Myocyte (in vitro differentiated cells): ENCODE measurements at places on chromosomes 1 and 21. TPM values are rescaled to one million over a fixed set of nuclear protein-coding genes. Genes with fewer than 3 reads are reported as not detected.
A peak's percentile ranks its signal among the peaks of the same experiment; 100 is the strongest.

GRCh38 chr1:40394491-40395172 lies 21.1 kb downstream of the SMAP2 start:
- DNase-seq: no peak

DNA sequence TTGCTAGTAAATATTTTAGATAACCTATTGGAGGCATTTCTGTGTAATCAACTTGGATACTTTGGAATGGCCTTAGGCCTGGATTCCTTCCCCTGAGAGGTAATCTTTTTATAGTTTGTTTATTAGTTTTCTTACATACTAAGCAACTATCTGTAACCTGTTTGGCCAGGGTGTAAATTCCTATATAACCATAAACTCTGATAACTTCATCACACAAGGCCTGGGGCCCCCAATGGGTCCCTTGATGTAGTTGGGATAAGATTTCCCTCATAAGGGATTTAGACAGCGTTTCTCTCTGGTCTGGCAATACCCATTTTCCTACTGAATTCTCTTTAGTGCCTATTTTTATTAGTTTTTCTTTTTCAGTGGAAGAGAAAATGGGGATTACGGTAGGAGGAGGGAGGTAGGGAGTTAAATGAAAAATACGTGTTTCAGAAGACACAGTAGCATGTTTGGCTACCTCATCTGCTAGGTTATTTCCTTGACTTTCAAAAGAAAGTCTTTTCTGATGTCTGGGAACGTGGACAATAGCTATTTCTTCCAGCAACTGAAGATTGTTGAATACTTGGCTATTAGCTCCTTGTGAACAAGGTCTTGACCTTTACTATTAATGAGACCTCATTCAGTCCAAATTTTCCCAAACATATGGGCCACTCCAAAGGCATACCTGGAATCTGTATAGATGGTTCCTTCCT lies 7.4 kb upstream of the AADACL3 start:
- no peak for DNase-seq

GRCh38 chr21:43279578-43279894 lies 110.7 kb downstream of the CRYAA start:
- DNase-seq: no peak

DNA sequence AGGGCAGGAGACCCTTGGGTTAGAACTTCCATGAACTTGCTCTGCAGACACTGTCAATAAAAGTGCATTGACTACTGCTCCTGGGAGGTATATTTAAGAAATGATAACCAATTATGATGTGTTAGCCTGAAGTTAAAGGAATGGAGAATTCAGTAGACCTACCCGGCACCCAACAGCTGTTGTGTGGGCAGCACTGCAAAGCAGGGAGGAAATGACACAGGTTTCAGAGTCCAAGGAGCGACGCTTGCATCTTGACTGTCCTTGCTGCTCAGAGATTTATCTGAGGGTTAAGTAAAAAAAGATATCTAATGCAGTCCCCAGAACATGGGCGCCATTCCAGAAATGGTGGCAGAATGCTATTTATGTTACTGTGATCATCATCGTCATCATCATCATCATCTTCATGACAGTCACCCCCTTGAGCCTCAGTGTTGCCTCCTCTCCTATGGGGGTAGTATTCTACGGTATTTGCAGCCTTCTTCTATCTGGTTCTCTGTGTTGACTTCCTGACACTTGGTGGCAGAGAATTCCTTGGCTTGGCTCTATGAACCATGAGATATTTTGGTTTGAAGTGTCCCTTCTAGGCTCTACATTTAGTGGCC lies 225.9 kb downstream of the KAZN start:
- DNase-seq: no peak

GRCh38 chr1:70718086-70718630 lies 307.1 kb downstream of the CTH start:
- no peak for DNase-seq

- no peak for DNase-seq
Measured at GRCh38 chr1:185593271-185593670, 140.9 kb upstream of the HMCN1 start.

DNA sequence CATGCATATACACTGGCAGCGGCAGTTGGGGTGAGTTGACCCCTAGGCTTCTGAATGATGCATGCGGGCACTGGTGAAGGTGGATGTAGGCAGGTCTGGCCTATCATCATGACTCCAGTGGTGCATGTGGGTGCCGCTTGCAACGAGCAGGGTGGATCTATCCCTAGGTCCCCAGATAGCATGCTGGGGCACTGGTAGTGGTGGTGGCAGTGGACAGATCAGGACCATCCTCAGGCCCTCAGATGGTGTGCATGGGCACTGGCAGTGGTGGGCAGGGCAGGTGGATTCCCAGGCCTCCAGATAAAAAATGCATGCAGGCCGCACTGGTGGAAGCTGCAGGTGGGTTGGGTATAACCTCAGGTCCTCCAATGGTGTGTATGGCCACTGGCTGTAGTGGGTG lies 52.4 kb downstream of the CATSPERE start:
- no peak for DNase-seq

GRCh38 chr1:18575620-18576019 lies 55.0 kb upstream of the PAX7 start:
- peak; percentile 58 for DNase-seq

DNA sequence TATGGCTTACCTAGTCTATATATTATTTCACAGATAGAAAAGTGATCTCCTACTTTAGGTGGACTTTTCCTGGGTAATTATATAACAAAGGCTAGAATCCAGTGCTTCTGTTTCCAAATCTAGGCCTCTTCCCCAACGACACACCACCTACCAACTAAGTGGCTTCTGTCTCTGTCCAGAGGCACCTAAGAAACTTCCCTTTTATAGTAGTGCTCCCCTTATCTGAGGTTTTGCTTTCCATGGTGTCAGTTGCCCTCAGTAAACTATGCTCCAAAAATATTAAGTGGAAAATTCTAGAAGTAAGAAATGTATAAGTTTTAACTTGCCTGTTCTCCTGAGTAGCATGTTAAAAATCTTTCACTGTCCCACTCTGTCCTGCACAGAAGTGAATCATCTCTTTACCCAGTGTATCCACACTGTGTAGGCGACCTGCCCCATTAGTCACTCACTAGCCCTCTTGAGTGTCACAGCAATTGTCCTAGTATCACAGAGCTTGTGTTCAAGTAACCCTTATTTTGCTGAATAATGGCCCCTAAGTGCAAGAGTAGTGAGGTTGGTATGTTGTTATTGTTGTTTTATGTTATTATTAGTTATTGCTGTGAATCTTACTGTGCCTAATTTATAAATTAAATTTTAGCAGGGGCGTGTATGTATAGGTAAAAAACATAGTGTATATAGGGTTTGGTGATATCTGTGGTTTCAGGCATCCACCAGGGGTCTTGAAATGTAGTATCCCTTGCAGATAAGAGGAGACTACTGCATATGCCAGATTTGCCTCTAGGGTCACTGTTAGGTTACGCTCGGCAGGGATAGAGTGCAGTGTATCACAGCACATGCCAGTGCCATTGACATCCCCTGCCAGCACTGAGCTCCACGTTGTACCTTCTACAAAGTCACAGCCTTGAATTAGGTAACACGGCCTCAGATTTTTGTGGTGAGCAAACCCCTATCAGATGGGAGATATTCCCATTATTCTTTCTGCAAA lies 14.7 kb upstream of the CD53 start:
- no peak for DNase-seq

DNA sequence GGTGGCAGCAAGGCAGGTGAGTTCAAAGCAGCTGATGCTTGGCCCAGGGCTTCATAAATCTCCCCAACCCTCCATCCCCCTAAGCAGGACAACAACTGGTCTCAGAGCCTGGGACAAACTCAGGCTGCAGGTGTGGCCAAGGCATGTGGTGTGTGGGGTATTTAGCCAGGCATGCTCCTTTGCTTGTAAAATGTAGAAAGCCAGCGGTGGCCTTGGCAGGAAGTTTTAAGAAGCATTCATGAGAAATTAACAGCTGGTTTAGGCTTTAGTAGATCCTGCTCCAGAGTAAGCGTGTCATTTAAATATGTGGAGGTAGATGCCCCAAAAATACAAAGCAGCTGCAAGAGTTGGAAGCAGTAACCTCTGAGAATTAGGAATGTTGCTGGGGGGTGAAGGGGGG lies 44.8 kb downstream of the NTPCR start:
- DNase-seq: no peak

DNA sequence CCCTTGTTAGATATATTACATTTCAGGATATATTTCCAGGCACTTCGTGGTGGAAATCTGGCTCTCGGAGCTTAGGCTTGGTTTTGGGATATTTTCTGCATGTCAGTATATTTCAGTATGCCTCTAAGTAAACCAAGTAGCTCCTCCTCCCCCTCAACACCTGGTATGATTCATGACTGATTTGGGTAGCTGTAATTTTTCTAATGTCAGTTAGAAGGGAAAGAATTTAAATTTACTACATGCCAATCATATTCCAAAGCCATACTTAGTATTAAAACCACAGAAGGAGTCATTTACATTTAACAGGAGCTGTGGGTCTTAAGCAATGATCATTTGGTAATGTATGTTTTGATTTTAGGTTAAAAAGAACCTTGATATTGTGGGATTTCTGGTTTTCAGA lies 40.6 kb downstream of the ST6GALNAC3 start:
- no peak for DNase-seq

GRCh38 chr1:1442069-1442770 lies 6.7 kb downstream of the VWA1 start:
- DNase-seq: no peak

GRCh38 chr21:25005388-25005787 lies 601.9 kb downstream of the MRPL39 start:
- DNase-seq: no peak

- no peak for DNase-seq
Measured at GRCh38 chr1:85629532-85629920, 49.0 kb downstream of the CCN1 start.

GRCh38 chr1:74356493-74356892 lies 121.3 kb downstream of the TNNI3K start:
- DNase-seq: no peak

DNA sequence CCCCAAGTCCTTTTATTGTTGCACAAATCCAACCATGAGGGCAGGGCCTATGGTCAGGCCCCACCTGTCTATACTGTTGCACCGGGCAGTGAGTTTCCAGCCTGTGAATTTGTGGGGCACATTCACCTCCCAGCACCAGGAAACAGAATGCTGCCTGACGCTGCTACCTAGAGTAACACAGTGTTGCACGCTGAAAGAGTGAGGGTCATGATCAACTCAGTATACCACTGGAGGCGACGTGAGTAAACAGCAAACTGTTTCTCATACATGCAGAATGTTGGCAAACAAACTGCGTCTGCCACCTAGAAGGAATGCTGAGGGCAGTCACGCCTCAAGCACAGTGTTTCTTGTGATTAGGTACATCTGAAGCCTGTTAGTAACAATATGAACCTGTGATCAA lies 13.4 kb upstream of the LRRC47 start:
- no peak for DNase-seq

GRCh38 chr1:154490317-154490716 lies 11.7 kb upstream of the TDRD10 start:
- DNase-seq: no peak

DNA sequence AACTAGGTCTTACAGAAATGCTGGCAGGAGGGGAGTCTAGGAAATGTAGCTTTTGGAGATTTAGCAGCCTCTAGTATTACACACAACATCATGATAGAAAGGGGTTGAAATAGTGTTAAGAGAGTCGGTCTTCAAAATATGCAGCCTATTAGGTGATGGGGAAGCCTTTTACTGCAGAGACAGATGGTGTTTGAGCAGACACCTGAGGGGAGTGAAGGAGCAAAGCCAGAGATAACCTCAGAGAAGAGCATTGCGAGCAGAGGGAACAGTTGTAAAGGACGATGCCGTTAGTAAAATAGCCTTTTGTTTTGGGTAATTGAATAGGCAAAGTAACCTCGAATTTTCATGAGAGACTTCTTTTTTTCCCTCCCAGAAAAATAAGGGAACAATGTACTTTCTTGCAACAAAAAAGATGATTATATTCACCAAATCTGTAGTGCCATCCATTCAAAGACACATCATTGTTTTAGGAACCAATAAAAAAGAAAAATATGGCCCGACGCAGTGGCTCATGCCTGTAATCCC lies 66.3 kb upstream of the KIF1B start:
- no peak for DNase-seq

DNA sequence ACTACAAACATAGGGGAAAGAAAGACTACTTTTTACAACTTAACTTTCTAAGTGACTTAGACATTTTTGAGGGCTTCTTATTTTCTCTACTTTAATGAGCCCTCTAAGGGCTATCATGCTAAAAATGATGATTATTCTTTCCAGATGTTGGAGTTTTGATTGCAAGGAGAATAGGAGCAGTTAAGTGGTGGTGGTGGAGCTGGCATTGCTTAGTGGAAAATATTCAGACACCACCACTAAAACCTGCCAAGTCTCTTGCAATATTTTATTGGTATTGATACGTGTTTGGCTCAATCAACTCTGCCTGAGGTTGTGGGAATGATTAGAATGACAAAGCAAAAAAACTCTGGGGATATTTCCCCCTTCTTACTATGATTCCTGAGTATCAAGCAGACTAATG lies 82.6 kb upstream of the PTGFR start:
- DNase-seq: no peak

DNA sequence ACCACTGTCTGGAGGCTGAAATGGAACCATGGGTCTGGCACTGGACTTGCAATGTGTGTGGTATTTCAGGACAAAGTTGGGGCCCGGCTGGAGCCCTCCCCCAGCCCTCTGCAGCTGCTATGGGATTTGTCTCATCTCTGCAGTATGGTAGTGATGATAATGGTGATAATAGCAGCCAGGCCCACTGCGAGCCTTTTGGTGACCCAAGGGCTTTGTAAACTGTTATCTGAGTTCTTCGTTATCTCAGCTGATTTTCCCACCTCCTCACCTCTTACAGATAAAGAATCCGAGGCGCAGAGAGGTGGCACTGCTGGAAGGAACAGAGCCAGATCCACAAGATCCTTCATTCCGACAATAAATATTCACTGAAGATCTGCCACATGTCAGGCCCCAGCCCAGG lies 11.7 kb upstream of the WNT4 start:
- DNase-seq: no peak

- no peak for DNase-seq
Measured at GRCh38 chr21:17462276-17462981, 50.4 kb upstream of the CXADR start.

- DNase-seq: no peak
Measured at GRCh38 chr1:181386340-181386739, 97.0 kb upstream of the CACNA1E start.

- peak; percentile 92 for DNase-seq
Measured at GRCh38 chr21:46667741-46668380, 32.4 kb downstream of the PRMT2 start.

- peak; percentile 24 for DNase-seq
Measured at GRCh38 chr1:230085178-230085515, 18.1 kb downstream of the GALNT2 start.

Gene ZC3H12A
- 6.5 and 7.3 TPM in 2 replicates for total RNA-seq

Gene CCDC30
- 0.11 and 0.78 TPM in 2 replicates for total RNA-seq

Gene DNAJC28
- 3.3 and 3.5 TPM in 2 replicates for total RNA-seq

Gene TLCD4
- 5.3 and 9.1 TPM in 2 replicates for total RNA-seq

Gene XCL2
- not detected in 2 replicates for total RNA-seq

Gene AGT
- 31.7 and 36.5 TPM in 2 replicates for total RNA-seq

Gene KIF17
- total RNA-seq: 0.10 and 0.19 TPM in 2 replicates

Gene RAB3B
- total RNA-seq: 0.78 and 0.88 TPM in 2 replicates

Gene HSD11B1
- 1.2 and 2.0 TPM in 2 replicates for total RNA-seq

Gene FCRLB
- total RNA-seq: 0.21 and 0.57 TPM in 2 replicates

Gene CCDC185
- not detected in 2 replicates for total RNA-seq

Gene GJA8
- total RNA-seq: not detected in 2 replicates

Gene MMEL1
- total RNA-seq: 0.10 and 0.37 TPM in 2 replicates

Gene SAMD13
- total RNA-seq: 0.70 and 0.99 TPM in 2 replicates

Gene NCMAP
- total RNA-seq: not detected in 2 replicates
